ENCODE measurements at places on chromosomes 3 and 15.

DNA sequence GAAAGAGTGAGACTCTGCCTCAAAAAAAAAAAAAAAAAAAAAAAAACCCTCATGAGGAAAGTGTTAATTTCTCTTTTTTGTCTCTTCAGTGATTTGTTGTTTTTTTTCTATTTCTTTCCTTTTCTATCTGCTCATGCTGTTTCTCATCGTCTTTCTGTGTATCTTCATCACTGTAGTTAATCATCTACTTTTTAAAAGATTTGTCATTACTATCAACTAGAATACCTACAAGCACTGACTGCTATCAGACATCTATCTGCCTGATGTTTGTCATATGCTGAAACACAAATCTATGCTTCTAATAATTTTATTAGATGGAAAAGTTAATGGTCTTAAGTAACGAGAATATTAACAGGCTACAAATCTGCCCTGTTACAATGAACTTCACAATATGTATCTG lies 26.8 kb downstream of the CCDC14 start:
- no peak overlapping the region for H3K27ac ChIP-seq
- H3K36me3 ChIP-seq = peaks cover 16% of the 10 kb centered on the region
- no peak for DNase-seq
- H3K27me3 ChIP-seq = no peaks in the 10 kb centered on the region

DNA sequence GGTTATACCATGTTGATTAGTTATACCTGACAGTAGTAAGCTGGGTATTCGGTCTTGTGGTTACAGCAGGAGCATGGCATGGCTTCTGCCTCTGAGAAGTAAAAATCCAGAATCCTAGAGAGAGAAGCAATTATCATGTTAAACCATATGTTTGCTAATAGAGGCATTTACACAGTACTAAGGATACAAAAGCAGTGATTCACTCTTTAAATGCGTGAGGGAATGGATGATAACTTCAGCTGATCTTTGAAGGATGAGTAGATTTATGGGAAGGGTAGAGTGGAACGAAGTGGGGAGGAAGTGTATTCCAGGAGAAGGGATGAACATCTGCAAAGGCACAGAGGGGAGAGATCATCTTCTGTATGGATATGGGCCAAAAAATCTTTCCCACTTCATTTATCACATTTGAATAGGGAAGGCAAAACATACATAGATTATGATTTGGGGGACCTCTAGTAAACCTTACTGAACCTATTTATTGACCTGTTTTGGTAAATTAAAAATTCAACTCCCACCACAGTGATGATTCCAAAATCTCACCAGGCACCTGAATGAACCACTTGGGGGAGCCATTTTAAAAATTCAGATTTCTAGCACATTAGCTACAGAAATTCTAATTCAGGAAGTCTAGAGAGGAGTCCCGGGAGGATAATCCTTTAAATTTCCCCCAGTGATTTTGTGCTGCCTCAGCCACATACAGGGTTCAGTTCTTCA lies 35.1 kb downstream of the IGSF10 start:
- H3K27ac ChIP-seq = no peak overlapping the region
- H3K4me1 ChIP-seq = peaks cover 4% of the 10 kb centered on the region
- no peaks in the 10 kb centered on the region for H3K36me3 ChIP-seq
- no peak for DNase-seq
- no peaks in the 10 kb centered on the region for H3K27me3 ChIP-seq

GRCh38 chr3:126465928-126466544 lies 9.7 kb downstream of the ZXDC start:
- no peaks in the 10 kb centered on the region for H3K4me1 ChIP-seq
- peaks cover 86% of the 10 kb centered on the region for H3K36me3 ChIP-seq
- no peak overlapping the region for H3K27ac ChIP-seq
- no peak overlapping the region for H3K4me3 ChIP-seq

- no peak overlapping the region for H3K4me3 ChIP-seq
- no peaks in the 10 kb centered on the region for H3K36me3 ChIP-seq
- peaks cover 20% of the 10 kb centered on the region for H3K4me1 ChIP-seq
Observed at GRCh38 chr15:70319466-70319865, 221.7 kb upstream of the TLE3 start.

GRCh38 chr3:132205609-132206008 lies 111.6 kb upstream of the ACP3 start:
- H3K27me3 ChIP-seq = no peaks in the 10 kb centered on the region
- no peaks in the 10 kb centered on the region for H3K36me3 ChIP-seq
- no peak overlapping the region for H3K4me3 ChIP-seq
- DNase-seq = no peak

DNA sequence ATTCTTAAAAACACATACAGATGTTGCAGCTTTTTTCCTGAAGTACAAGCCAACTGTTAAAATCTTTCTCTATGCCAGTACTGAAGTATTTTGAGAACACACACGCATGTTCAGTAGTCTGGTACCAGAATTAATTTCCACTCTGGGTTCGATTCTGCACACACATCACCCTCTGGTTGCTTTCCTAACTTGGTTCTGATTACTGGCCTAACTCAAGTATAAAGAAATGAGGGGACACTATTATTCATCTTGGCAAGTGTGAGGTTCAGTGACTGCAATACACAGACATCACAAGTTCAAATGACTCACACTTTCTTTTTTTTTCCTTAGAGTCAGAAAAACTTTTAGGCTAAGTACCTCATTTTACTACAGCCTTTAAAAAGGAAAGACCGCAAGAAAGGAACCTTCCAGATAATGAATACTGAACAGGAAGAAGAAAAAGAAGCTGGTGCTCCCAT lies 37.4 kb upstream of the LDHAL6B start:
- H3K4me3 ChIP-seq = no peak overlapping the region

GRCh38 chr15:38028869-38029268 lies 94.4 kb downstream of the TMCO5A start:
- H3K27me3 ChIP-seq = peaks cover 2% of the 10 kb centered on the region
- H3K27ac ChIP-seq = no peak overlapping the region
- H3K4me3 ChIP-seq = no peak overlapping the region

GRCh38 chr3:129475863-129476262 lies 35.8 kb downstream of the IFT122 start:
- no peak overlapping the region for H3K4me3 ChIP-seq
- H3K4me1 ChIP-seq = peaks cover 2% of the 10 kb centered on the region
- no peak for DNase-seq
- no peaks in the 10 kb centered on the region for H3K27me3 ChIP-seq

Data from IMR-90 (cell line).